ENCODE measurements at places on chromosomes 1 and 21.

- DNase-seq: no peak
Observed at GRCh38 chr1:35475856-35476674, 81.1 kb downstream of the KIAA0319L start.

DNA sequence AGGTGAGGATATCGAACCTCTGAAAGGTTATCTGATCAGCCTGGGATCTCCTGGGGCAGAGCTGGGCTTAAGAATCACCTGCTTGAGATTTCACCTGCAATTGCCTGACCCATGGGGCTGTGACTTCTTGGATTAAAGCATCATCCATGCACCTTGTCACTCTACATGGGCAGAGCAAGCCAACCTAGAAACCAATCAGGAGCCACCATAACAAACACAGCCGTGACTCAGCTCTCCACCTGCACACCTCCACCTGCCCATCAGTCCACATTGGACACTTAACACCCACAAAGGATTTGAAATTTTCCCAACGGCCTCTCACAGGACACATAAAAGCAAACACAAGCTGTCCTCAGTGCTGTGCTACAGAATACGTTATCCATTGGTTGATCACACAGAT lies 35.1 kb upstream of the ETS2 start:
- no peak for DNase-seq

GRCh38 chr21:44477131-44477530 lies 21.8 kb downstream of the LRRC3 start:
- DNase-seq: no peak

DNA sequence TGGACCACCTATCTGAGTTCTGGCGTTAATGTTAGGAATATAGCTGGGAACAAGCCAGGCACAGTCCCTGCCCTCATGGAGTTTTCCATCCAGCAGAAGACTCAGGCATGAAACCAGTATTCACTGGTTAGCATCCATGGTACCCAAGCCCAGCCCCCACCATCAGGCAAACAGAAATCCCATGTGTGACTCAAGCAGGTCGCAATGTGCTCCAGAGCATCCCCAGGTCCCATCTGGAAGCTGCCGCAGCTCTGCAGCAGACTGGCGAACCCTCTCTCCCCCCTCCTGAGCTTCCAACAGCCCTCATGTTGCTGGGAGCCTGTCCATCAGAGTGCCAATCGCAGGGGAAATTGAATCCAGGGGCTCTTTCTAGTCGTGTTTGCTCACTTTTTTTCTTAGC lies 174.2 kb downstream of the RRAGC start:
- DNase-seq: no peak

DNA sequence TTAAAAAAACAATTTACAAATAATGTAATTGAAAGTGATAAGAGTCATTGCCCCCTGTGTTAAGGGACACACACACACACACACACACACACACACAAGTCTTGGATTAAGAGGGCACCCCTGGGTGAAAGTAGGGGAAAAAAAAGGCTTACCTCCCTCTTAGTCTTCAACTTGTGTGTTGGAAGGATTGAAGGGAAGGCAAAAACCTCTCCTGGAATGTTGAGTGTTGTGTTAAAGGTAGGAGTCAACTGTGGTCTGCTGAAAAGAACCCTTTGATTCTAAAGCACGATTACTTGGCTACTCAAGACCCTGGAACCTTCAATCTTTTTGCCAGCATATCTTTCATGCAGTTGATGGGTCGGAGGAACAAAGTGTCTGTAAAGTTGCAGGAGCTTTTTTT lies 6.4 kb downstream of the PBX1 start:
- DNase-seq: no peak

DNA sequence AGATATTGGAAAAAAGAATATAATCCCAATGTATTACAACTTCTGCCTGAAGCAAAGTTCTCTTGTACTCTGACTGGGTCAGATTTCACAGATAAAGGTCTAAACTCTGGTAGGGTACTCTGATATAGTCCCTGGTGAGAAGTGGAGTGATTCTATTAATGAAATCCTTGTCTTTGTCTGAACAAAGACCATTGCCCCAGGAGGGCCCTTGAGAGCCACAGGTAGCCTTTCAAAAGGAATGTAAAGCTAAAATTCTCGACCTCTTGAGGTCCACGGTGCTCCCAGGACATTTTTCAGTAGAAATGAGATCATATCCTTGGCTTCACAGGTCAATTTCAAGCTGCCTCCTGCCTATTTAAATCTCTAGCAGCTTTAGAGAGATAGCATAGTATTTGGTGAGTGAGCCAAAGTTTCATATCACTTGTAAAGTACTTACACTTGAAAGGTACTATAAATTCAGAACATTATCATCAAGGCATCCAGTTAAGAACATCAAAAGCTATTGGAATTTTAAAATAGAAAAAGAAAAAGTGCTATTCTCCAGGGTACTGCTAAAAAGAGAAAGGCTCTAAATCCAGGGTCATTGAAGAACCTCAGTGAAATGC lies 10.1 kb downstream of the TNNI3K start:
- no peak for DNase-seq

Measured in stimulated activated CD8-positive, alpha-beta memory T cell treated with anti-CD3 and anti-CD28 coated beads, Interleukin-15, amount 100 ng/mL, for 48 hours (primary cell).